ENCODE measurements at places on chromosomes 7 and 10.
A peak's percentile ranks its signal among the peaks of the same experiment; 100 is the strongest.

GRCh38 chr10:35172574-35172973 lies 45.9 kb downstream of the CREM start:
- DNase-seq: no peak

GRCh38 chr10:100697070-100697469 lies 48.3 kb upstream of the PAX2 start:
- no peak for DNase-seq

DNA sequence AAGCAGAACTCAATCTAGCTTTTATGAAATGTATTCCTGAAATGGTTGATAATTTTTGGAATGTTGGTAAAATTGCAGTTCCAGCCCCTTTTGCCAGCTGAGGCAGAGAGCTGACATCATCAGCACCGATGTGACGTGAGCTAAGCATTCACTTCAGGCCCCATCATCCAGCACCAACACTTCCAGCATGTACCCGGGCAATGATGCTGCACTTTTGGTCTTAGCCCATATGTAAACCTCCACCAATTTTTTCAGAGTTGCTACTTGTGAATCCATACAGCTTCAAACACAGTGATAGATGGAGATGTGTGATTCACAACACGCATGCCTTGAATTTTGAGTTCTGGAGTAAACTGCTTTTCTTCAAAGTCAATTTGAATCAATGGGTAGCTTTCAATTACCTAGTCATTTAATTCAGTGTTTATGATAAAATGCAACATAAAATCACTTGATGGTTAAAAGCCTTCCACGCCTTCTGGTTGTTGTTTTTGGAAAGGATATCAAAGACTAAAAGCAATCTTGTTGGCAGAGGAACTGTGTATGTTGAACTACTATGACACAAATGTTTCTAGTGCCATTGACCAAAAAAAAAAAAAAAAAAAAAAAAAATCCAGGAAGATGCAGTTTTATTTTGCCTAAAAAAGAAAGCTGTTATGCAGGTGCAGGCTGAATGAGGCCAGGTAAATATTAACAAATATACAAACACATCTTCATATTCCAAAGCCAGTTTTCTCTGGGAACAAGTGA lies 73.9 kb downstream of the NRP1 start:
- peak; percentile 37 for DNase-seq

DNA sequence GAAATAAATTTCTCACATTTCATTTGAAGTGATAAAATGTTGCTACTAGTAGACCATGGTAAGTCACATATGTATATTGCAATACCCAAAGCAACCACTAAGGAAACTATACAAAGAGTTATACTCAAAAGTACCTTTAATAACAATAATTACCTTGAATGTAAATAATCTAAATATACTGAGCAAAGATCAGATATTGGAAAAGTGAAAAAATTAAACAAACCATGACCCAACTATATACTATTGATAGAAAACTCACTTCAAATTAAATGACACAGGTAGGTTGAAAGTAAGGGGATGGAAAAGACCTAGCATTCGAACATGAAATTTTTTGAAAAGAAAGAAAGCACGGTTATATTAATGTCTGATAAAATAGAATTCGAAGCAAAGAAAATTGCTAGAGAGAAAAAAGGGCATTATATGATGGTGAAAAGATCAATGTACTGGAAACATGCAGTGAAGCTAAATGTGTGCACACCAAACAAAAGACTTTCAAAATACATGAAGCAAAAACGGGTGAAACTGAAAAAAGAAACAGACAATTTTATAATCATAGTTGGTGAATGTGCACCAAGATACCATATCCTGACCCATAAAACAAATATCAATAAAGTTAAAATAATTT lies 29.1 kb downstream of the TFPI2 start:
- DNase-seq: no peak

DNA sequence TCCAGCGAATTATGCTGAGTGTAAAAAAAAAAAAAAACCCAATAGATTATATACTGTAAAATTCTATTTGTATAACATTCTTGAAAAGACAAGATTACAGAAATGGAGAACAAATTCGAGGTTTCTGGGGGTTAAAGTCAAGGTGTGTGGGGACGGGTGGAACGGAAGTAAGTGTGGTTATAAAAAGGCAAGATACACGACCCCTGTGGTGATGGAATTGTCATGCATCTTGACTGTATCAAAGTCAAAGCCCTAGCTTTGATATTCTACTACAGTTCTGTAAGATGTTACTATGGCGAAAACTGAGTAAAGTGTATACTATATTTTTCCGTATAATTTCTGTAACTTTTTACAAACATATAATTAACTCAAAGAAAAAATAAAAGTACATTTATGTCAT lies 718.2 kb upstream of the PCDH15 start:
- no peak for DNase-seq

- no peak for DNase-seq
Measured at GRCh38 chr10:34775044-34775637, 40.0 kb downstream of the PARD3 start.

DNA sequence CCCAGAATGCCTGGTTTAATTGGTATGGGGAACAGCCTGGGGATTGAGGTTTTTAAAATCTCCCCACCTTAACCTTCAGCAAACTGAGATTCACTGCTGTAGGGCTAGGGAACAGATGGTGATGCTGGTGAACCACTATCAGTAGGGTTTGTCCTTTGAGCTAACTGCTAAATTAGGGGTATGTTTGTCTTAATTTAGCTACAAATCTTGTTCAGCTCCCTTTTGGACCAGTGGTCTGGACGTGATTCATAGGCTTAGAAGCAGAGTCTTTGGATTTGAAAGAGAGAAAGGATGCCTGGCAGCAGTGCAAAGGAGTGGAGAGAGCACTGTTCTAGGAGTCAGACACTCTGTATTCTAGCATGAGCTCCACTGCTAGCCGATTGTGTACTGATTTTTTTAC lies 2.8 kb downstream of the HDAC9 start:
- DNase-seq: no peak

DNA sequence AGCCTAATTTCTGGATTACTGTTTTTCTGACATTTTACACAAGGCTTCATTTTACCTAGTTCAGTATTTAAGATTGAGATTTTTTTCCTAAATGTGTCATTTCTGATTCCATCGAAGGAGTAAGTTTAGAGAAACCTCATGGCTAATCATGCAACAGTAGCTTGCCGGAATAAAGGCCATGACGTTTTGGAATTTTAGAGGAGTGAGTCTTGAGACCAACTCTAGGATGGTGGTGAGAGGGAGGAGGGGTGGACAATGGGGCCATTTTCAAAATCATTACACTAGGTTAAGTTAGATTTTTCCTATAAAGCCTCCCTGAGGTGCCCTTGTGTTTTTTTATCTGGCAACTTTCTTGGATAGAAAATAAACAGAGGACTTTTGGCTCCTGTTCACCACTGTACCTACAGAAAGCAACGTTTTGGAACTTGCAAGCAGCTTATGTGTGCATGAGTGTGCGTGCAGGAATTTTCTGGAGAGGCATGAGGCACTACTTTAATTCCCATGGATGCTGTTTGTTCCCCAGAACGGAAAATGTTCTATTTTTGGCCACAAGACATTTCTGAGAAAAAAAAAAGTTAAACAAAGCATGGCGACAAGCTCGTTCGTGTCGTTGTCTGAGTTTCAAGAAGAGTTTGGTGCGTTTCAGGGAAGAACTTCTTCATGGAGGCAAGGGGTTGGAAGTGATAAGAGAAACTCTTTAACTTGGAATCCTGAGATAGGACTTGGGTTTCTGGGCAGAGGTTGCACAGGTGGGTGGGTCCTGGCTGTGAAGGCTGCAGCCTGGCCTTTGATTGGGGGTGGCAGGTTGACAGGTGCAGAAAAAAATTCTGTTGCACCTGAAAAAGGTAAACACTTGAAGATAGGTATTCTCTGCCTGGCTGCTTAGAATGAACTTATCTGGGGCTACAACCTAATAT lies 178.1 kb downstream of the PTEN start:
- no peak for DNase-seq

- DNase-seq: no peak
Measured at GRCh38 chr10:70320751-70321150, 36.9 kb upstream of the NPFFR1 start.

GRCh38 chr7:88109612-88110011 lies 110.2 kb downstream of the SRI start:
- peak; percentile 60 for DNase-seq

DNA sequence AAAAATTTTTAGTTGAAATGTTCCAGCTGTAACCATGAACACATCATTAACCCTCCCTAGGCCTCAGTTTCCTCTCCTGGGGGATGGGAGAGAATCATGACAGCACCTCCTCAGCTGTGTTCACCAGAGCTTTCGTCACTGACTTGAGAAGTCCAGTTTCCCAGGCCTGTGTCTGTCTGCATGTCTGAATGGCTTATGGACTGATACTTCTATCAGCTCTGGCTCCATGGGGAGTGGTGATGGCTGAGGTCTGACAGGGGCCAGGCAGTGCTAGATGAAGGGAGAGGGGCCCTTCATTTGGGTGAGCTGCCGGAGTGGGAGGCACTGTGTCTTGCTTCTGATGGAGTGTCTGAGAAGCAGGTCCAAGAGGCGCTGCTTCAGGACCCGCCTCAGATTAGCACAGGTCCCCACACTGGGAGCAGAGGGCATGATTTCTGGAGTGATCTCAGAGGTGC lies 192.9 kb downstream of the PTPN20 start:
- DNase-seq: no peak

GRCh38 chr7:44645254-44645653 lies 38.8 kb downstream of the OGDH start:
- DNase-seq: no peak

DNA sequence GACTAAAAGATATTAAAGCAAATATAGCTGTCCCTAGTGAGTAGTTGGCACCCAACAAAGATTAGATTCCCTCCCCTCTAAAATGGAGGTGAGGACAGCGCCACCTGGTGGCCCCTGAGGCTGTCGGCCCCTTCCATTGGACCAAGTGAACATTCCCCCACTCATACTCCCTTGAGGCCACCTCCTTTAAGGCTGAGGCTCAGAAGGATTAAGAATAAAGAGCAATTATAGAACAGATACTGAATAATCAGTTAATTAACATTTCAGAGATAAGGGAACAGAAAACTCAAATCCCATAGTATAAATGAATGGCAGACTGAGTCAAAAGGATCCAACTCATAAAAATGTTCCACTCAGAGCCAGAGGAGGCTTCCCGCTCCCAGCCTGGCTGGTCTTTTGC lies 130.4 kb upstream of the GHITM start:
- DNase-seq: no peak

DNA sequence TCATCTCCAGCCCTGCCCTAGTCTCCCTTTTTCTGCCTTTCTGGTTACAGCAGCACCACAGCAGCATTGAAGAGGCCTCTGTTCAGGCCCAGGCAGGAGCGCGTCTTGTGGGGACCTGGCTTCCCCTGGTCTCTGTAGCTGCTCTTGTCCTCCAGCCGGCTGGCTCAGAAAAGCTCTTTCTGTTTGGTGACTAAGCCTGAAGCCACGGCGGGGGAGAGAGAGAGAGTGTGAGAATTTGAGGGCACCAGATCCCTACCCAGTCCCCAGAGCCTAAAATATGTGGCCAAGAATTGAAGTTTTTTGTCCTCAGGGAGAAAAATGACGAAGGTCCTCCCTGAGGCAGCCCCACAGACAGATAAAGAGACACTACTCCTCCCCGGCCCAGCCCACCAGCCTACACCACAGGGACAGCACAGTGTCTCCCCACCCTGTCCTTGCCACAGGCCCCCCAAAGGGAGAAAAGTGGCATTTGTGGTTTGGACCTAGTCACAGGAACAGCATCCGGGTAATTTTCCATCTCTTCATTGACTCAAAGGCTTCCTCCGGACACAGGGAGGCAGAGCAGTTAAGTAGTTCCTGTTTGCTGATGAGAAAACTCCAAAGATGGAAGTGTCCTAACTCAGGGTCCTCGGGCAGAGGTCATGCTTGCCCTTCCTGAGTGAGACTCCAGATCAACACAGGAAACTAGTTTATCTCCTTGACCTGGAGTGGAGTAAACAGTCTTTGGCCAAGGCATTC lies 13.3 kb upstream of the FAM180A start:
- no peak for DNase-seq

DNA sequence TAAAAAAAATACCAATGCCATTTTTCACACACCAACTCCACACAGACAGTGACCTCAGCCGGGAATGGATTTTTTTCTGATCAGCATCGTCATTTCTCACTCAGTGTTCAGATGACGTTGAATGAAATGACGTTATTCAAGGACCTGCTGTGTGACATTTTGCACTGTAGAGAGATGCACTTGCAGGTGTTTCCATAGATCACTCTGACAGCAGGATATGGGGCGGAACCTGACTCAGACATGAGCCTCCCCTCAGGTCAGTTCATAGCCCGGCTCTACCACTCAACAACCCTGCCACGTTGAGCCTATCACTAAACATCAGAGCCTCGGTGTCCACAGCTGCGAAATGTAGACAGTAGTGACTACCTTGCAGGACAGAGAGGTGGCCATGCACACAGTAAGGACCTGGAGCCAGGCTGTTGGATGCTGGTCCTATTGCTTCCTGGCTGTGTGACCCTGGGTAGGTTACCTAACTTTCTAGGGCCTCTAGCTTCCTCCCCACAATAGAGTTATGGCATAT lies 41.4 kb upstream of the ANTXRL start:
- no peak for DNase-seq

GRCh38 chr7:157514746-157515145 lies 177.9 kb downstream of the DNAJB6 start:
- no peak for DNase-seq

- DNase-seq: peak; percentile 32
Measured at GRCh38 chr10:124719213-124719851, 24.8 kb downstream of the FAM53B start.

DNA sequence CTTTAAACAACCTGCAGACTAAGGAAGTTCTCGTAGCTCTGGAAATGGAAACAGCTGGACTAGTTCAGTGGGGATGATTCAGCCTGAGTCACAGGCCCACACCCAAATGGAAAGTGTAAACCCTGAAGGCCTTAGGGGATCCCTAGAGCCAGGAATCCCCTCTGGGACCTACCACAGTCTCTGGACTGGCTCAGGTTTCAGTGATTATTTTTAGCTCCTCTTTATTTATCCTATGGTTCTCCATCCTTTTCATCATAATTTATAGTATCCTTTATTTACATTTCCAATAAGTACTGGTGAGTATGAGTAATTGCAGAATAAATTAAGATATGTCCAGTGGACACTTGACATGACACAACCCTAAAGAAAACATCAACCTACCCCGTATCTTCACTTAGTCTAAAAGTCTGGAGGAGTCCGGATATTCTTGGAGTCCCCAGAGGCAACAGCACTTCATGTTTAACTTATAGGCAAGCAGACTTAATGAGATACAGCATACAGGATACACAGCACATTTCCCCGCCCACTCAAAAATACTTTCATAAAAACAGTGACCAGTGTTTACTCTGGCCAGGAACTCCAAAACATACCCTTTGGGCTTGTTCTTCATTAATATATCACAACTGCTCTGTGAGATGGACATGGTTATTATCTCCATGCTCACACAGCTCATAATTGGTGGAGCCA lies 28.4 kb upstream of the SEMA3E start:
- no peak for DNase-seq

- no peak for DNase-seq
Measured at GRCh38 chr7:93895859-93896600, 5.5 kb upstream of the TFPI2 start.

Measured in NCI-H1105 (cell line).